ENCODE measurements at places on chromosomes 2 and 18.

GRCh38 chr2:175363699-175364098 is 182.2 kb upstream of the ATP5MC3 start:
- no peak for DNase-seq

- DNase-seq, result no peak
Observed at GRCh38 chr18:24027156-24027827, 12.7 kb downstream of the TTC39C start.

DNA sequence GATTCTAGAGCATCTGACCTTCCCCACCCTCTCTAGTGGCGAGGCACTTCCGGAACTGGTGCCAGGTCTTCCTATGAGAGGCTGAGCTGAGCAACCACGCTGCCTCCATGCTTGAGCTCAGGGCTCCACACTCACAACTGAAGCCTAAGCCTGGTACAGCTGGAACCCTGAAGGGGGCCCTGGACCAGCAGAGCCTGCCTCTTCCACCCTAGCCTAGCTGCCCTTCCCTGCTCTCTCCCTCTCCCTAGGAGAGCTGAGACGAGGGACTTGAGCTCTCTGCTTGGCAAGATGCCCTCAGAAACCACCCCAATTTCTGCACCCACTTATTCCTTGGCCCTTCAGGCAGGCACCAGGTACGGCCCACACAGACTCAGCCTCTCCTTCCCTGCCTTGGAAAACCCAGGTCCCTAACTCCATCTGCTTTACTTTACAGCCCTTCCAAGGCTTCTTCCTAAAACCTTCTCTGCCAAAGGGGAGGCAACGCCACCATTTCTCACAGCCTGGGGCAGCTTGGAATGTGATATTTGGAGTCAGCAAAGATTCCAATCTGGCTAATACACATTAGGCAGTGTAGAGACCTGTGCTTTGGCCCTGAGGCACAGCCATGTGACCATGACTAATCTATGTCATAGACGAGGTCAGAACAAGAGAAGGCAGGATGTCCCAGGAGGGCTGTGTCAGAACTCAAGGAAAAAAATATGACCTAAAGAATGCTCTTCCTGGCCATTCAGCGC is 18.8 kb downstream of the COX7A2L start:
- DNase-seq, result no peak

DNA sequence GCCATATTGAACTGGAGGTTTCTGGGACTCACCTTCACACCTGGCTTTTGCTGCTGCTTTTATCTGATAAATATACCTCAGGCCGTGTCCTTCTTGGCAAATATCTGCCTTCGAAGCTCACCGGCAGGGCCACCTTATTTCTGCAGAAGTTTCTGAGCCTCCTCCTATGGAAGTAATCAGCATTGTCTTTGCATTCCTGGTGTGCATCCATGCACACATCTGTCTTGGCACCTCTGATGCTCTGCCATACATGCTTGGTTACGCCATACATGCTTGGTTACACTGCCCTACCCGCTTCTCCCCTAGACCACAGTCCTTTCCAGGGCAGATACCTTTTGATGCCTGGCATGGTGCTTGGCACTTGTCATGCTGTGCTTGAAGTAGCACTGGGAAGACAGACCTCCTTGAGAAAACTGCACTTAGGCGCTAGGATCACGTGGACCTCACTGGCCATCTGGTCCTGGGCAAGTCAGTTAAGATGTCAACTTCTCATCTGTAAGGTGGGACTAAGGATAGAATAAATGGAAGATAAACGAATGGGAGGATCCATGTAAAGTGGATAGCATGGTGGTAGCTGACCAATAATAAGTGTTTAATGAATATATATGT is 66.8 kb downstream of the ZNF236 start:
- DNase-seq, result no peak

DNA sequence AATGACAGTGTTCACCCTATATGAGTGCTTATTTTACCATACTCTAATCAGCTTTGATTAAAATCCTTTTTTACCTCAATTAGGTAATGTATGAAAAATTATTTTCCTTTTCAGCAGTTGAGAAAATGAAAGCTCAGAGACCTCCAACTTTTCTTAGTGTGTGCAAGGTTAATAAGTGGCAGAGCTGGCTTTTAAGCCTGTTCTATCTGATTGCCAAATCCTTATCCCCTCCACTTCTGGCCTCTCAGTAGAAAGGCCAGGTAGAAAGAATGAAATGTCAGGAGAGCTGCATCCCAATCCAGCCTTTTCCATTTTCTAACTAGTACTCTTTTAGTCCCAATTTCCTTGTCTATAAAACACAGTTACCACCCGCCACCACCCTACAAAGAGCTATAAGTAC is 67.6 kb upstream of the LCLAT1 start:
- DNase-seq, result no peak

GRCh38 chr2:7073901-7074300 is 156.7 kb downstream of the RNF144A start:
- DNase-seq, result no peak

All from CD4-positive, alpha-beta T cell treated with Interleukin-21 for 1 hour (primary cell).